8988T (cell line): ENCODE measurements at places on chromosomes 2 and 18.

DNA sequence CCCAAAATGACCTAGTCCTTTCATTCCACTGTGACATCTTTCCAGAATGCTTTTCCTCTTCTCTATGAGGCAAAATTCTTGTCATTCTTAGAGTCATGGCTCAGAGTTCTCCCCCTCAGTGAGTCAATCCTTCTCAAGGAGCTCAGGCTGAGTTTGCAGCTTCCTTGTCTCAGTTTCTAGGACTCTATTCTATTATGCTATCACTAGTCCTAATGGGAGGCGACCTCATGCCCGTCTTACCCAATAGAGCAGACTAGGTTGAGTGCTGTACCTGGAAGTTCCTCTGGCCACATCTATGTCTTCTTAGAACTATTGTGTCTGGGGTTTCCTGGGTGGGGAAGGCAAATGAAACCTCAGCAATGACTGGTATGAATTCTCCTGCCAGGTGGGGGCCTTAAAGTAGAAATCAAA lies 51.5 kb downstream of the HAUS1 start:
- DNase-seq = peak; percentile 45

DNA sequence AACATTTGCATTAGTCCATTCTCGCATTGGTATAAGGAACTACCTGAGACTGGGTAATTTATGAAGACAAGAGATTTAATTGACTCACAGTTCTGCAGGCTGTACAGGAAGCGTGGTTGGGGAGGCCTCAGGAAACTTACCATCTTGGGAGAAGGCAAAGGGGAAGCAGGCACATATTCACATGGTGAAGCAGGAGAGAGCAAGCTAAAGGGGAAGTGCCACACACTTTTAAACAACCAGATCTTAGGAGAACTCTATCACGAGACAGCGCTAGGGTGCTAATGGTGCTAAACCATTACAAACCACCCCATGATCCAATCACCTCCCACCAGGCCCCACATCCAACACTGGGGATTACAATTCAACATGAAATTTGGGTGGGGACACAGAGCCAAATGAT lies 201.7 kb upstream of the MGAT5 start:
- no peak for DNase-seq

DNA sequence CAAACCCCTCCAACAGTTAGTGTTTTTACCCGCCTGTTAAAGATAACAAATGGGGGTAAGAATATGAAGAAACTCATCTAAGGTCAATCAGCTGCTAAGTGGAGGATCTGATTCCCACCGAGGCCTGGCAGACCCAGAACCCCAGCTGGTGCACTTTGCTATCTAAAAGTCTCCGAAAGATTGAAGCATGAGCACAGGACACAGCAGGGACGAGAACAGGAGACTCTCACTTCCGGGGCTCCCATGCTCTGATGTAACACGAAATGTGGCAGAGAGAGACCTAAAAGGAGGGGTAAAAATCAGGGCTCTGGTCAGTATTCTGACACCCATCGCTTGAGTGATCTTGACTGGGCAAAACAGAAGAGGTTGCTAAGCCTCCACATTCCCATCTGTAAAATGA lies 119.7 kb downstream of the PDCL3 start:
- no peak for DNase-seq

GRCh38 chr2:159776321-159776720 lies 21.7 kb downstream of the CD302 start:
- DNase-seq = no peak

DNA sequence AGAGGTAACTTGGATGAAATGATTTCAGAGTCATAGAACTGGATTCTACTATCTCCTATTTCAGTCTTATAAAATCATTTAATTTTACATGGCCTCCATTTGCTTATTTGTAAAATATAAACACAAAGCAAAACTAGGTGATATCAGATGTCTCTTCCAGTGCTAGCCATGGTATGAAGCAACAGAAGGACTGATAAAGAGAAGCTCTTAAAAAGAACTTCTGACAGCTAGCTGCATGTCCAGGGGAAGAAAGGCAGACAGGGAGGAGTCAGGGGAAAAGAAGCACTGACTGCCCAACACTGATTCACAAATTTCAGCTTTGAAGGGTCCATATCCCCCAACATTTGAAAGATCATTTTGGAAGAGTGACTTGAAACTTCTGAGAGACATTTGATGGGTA lies 6.4 kb downstream of the SLC8A1 start:
- DNase-seq = no peak

GRCh38 chr2:7146151-7146550 lies 228.9 kb downstream of the RNF144A start:
- no peak for DNase-seq

- no peak for DNase-seq
These were observed 56.8 kb downstream of the C2orf74 start for GRCh38 chr2:61218817-61219170.
